ENCODE measurements at places on chromosomes 5 and 9. TPM values are rescaled to one million over a fixed set of nuclear protein-coding genes. Genes with fewer than 3 reads are reported as not detected.

GRCh38 chr9:87763286-87763685 lies 37.4 kb downstream of the CTSL start:
- DNase-seq = no peak

GRCh38 chr5:17218353-17219005 lies 1.0 kb downstream of the BASP1 start:
- peak; percentile 47 for DNase-seq

- DNase-seq = peak; percentile 60
Observed at GRCh38 chr9:87119328-87119881, 172.1 kb upstream of the GAS1 start.

GRCh38 chr5:81878333-81878732 lies 93.5 kb upstream of the ATG10 start:
- no peak for DNase-seq

GRCh38 chr9:17627641-17628040 lies 48.8 kb downstream of the SH3GL2 start:
- DNase-seq = no peak

PNPLA7 gene
- total RNA-seq = 12.2 TPM

DBH gene
- total RNA-seq = not detected

GRCh38 chr9:19180991-19181390 lies 49.5 kb upstream of the DENND4C start:
- DNase-seq = no peak

- DNase-seq = no peak
Observed at GRCh38 chr5:32541241-32541640, 44.1 kb upstream of the SUB1 start.

PRDM9 gene
- total RNA-seq = not detected

DNA sequence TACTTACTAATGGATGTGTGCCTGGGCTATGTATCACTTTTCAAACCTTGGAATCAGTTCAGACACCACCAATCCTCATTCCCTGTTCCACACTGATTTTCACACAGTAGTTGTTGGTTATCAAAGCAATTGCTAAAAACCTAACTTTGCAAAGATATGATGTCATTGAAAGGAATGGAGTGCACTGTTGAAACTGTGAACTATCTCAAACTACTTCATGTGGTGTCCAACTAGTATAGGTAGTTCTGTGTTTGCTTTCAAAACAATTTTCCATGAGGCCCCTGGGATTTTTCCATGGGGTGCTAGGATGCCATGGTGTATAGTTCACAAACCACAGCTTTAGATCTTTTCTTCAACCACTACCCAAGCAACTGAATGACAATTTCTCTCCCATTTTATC lies 17.8 kb downstream of the INIP start:
- no peak for DNase-seq

FYB1 gene
- total RNA-seq = 4.2 TPM

Measured in Right ventricle myocardium superior (tissue), 1 donor.